ENCODE measurements at places on chromosomes 12 and 14.
A peak's percentile ranks its signal among the peaks of the same experiment; 100 is the strongest.

DNA sequence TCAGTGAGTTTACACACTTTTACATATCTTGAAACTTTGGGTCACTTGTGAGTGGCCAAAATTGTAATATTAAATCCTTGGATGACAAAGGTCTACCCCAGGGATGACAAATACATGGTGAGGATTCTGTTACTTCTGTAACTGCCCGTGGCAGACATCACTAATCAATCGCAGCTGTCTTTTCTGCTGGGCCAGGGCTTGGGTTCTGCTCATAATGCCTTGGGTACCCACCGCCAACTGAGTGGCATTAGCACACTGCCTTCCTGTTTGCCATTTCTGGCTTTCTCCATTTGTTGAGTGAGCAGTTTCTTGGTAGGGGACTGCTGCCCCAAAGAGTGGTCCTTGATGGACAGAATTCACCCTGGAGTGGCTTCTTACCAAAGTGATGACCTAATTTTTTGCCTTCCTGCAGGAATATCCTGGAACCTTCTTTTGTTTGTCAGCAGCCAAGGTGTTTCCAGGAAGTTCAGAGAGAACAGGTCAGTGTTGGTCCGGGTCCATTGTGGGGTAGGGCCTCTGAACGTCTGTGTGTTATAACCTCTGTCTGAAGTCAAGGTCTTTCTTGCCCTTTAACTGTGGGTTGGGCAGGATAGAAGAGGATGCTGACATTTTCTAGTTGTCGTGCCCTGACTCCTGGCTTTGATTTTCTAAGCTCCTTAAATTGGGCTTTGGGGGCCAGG is 6.2 kb downstream of the TSPAN9 start:
- no peak for DNase-seq

DNA sequence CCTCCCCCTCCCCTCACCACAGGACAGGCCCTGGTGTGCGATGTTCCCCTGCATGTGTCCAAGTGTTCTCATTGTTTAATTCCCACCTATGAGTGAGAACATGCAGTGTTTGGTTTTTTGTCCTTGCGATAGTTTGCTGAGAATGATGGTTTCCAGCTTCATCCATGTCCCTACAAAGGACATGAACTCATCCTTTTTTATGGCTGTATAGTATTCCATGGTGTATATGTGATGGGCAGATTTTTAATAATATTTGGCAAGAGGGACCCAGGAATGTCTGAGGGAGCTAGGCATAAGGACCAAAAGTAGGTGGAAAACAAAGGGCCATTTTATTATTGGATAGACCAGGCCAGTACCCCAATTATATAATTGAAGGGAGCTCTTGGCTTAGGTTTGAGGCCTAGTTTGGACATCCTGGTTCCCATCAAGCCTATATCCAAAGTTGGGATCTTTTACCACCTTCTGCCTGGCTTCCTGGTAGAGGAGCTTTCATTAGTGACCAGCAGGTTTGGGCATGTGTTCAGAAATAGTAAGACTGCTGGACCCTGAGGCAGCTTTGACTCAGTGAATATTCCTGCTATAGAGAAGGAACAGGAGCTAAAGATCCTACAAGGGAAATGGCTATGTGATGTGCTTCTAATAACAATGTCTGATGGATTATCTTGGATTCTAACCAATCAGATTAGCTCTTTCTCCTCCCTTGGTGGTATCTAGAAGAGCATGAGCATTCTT is 76.0 kb downstream of the CAND1 start:
- DNase-seq = no peak

DNA sequence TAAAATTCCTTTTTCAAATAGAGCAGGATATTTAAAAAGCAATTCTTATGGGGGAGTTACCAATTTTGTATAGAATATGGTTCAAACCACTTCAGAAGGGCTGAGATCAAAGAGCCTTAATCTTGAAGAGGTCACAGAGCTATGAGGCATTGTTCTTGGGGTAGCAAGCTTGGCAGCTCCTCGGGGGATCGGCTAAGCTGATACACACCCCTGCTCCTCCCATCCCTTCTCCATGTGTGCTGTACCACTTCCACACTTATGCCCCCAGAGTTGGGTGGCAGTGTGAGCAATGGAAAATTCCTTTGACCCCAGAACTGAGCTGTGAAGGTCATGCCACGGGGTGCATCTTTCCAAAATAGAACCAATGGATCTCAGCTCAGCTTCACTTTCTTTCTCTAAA is 15.0 kb upstream of the TMEM30B start:
- no peak for DNase-seq

DNA sequence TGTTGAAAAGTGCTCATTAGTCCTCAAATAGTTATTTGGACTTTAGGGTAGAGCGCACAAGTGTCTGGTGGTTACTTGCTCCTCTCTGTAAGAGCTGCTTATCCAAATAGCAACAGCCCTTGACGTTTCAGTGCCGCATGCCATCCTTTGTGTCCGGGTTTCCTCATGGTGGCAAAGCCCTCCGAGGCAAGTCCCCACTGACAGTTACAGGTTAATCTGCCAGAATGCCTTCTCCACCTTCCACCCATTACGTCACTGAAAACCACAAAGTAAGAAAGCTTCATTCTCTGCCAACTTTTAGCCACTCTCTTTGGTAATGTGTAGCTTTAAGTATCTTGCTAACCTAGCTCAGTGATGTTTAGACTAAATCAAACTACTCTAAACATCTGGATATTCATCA is 78.6 kb downstream of the POLR3B start:
- DNase-seq = no peak

DNA sequence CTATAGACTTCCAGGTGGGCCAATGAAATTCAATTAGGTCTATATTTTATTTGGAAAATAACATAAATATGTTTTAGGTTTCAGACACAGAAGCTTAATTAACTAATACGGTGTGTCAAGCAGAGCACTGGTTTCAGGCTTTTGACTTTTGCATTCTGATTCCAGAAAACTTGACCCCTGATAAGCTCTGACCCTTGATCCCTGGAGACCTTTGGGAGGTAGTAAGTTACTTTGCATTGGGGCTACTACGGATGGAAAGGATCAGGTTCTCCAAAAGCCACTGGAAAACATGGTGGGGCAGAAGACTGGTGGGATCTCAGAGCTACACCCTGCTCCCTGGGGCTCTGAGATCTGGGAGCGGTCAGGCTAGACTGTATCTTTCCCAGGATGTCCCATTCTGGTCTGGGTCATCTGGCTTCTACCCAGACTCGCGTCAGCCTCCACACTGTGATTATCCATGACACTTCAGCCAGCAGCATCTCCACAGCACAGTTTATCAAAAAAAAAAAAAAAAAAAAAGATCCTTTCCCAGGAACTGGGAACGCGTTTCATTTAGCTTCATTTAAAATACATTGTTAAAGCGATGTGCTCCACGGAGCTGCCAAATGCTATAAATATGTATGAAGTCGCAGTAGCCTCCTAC is 17.8 kb upstream of the EMP1 start:
- no peak for DNase-seq

- DNase-seq = no peak
Observed at GRCh38 chr14:39451811-39452210, 19.6 kb upstream of the FBXO33 start.

DNA sequence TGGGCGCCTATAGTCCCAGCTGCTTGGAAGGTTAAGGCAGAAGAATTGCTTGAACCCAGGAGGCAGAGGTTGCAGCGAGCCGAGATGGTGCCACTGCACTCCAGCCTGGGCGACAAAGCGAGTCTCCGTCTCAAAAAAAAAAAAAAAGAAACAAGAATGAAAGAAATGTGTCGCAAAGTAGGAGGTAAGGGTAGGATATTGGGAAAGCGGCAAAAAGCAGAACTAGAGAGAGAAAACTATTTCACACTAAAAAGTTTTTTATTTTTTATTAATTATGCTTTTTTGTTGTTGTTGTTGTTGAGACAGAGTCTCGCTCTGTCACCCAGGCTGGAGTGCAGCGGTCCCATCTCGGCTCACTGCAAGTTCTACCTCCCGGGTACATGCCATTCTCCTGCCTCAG is 17.7 kb downstream of the SBNO1 start:
- DNase-seq = peak; percentile 65

DNA sequence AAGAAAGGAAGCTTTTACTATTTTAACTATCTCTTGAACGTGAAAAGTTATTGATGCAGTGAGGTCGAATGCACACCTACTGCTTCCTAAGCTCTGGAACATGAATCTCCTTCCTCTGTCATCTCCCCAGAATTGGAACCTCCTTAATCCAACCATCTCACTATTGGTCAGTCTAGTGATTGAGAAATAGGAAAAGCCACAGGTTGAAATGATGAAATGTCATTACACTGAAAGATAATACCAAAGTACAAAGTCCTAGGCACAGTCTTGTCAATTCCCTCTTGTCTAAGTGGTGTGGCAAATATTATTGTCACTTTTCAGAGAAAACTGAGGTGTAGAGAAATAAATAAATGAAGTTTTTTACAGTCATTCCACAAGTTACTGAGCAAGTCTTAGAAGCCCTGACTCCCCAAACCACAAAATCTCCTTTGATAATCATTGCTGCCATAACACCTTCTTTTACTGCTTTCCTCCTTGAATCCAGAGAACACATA is 19.5 kb upstream of the HIGD1C start:
- no peak for DNase-seq

All from inflammatory macrophage treated with lipopolysaccharide for 4 hours (primary cell).